Small intestine (tissue), 16 donors: ENCODE measurements at places on chromosomes 6 and 20.

GRCh38 chr6:119643876-119644275 lies 294.3 kb upstream of the MAN1A1 start:
- no peaks in the 10 kb centered on the region for H3K27me3 ChIP-seq
- no peak for DNase-seq
- H3K4me3 ChIP-seq: no peak overlapping the region
- no peaks in the 10 kb centered on the region for H3K4me1 ChIP-seq
- H3K36me3 ChIP-seq: no peaks in the 10 kb centered on the region
- H3K27ac ChIP-seq: no peak overlapping the region

GRCh38 chr6:145885431-145885830 lies 70.8 kb upstream of the FBXO30 start:
- peaks cover 9% of the 10 kb centered on the region for H3K36me3 ChIP-seq
- peak overlapping the region; percentile 11 for H3K27ac ChIP-seq
- no peaks in the 10 kb centered on the region for H3K27me3 ChIP-seq
- DNase-seq: peak; percentile 13
- H3K4me3 ChIP-seq: no peak overlapping the region

DNA sequence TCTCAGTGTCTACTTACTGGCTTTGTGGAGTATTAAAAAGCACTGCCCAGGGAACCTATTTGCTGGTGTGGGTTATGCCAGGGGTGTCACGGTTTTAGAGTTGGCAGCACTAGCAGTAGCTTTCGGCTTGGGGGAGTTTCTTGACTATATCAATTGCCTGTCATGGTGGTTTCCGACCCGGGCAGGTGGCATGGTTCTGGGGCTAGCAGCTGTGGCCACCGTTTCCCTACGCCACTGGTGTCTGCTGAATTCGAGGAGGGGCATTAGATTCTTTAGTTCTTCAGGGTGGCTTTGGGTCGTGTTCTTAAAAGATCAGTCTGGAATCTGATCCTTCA lies 55.6 kb upstream of the FOXC1 start:
- H3K27me3 ChIP-seq: no peaks in the 10 kb centered on the region
- H3K4me1 ChIP-seq: no peaks in the 10 kb centered on the region
- no peaks in the 10 kb centered on the region for H3K36me3 ChIP-seq
- no peak for DNase-seq
- H3K27ac ChIP-seq: no peak overlapping the region
- H3K4me3 ChIP-seq: no peak overlapping the region

DNA sequence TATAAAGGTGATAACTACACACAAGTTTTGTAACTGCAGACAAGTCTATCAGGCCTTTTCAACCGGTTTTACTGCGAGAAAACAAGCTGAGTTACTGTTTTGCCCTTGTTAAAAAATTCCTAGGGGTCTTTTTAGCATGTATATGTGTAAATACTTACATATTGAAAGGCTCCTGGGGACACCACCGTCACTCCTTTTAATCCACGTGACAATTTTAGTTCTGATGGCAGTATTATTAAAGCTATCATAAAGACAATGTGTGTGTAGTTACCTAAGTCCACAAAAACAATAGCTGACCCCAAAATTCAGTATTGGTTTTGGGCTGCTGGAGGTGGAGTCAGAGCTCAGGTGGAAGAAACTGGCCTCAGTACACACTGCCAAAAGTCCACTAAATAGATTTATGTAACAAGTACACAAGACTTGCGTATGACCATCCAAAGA lies 41.3 kb upstream of the HFE start:
- peak overlapping the region; percentile 82 for H3K27ac ChIP-seq
- no peaks in the 10 kb centered on the region for H3K36me3 ChIP-seq
- no peak overlapping the region for H3K4me3 ChIP-seq
- no peak for DNase-seq

- peaks cover 5% of the 10 kb centered on the region for H3K36me3 ChIP-seq
- no peaks in the 10 kb centered on the region for H3K27me3 ChIP-seq
- H3K27ac ChIP-seq: no peak overlapping the region
- no peak for DNase-seq
Measured at GRCh38 chr20:17665756-17666155, 16.3 kb downstream of the RRBP1 start.

GRCh38 chr6:123215211-123215610 lies 219.2 kb downstream of the CLVS2 start:
- no peaks in the 10 kb centered on the region for H3K27me3 ChIP-seq
- no peaks in the 10 kb centered on the region for H3K4me1 ChIP-seq
- no peak overlapping the region for H3K4me3 ChIP-seq
- DNase-seq: peak; percentile 4

GRCh38 chr20:49247792-49248191 lies 28.6 kb downstream of the DDX27 start:
- no peaks in the 10 kb centered on the region for H3K27me3 ChIP-seq
- H3K27ac ChIP-seq: no peak overlapping the region
- peaks cover 76% of the 10 kb centered on the region for H3K36me3 ChIP-seq
- no peaks in the 10 kb centered on the region for H3K4me1 ChIP-seq
- H3K4me3 ChIP-seq: no peak overlapping the region
- DNase-seq: no peak

- peak; percentile 67 for DNase-seq
- no peaks in the 10 kb centered on the region for H3K27me3 ChIP-seq
- H3K4me3 ChIP-seq: no peak overlapping the region
- H3K27ac ChIP-seq: no peak overlapping the region
Measured at GRCh38 chr6:138001750-138002349, 105.4 kb downstream of the PERP start.

- H3K27me3 ChIP-seq: peaks cover 4% of the 10 kb centered on the region
- H3K27ac ChIP-seq: no peak overlapping the region
Measured at GRCh38 chr20:51064137-51064536, 41.2 kb upstream of the KCNG1 start.

- no peak overlapping the region for H3K27ac ChIP-seq
- no peak overlapping the region for H3K4me3 ChIP-seq
- no peaks in the 10 kb centered on the region for H3K36me3 ChIP-seq
- H3K27me3 ChIP-seq: peaks cover 12% of the 10 kb centered on the region
Measured at GRCh38 chr20:20360464-20360863, 7.4 kb upstream of the INSM1 start.

DNA sequence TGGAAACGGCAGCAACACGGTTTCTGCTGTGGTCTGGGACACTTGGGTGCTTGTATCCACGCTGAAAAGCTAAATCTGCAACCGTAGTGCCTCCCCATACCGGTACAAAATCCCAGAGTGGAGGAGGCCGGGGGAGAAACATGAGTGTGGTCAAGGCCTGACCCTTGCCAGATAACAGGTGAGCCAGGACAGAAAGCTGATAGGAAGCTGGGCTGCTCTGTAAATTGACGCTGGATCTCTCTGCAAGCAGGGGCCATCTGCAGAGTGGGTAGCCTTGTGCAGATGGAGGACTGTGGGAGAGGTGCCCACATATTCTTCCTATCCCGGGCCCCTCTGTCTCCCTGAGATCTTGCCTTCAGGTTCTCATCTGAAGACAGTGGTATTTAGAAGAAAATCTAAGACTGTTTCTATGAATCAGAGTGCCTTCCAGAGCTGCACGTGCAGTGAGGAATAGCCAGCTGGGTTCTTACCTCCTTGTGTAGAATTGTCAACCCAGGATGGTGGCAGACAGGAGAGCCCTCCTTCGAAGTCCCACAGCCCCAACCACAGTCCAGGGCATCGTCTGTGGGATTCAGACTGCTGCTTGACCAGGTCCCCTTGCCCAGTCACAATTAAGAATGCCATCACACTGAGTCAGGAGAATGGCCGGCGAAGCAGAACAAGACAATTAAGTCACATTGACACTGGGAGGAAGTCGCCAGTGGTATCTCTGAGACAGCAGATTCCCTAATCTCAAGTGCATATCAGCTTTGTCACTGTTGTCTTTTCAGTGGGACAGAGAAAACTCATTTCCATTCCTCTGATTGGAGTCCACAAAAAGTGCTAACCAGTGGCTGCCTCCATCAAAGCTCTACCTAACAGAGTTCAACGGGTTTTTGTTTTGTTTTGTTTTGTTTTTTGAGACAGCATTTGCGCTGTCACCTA lies 100.0 kb upstream of the RIPOR2 start:
- no peaks in the 10 kb centered on the region for H3K4me1 ChIP-seq
- H3K4me3 ChIP-seq: peak overlapping the region; percentile 20
- H3K36me3 ChIP-seq: no peaks in the 10 kb centered on the region
- no peak for DNase-seq

DNA sequence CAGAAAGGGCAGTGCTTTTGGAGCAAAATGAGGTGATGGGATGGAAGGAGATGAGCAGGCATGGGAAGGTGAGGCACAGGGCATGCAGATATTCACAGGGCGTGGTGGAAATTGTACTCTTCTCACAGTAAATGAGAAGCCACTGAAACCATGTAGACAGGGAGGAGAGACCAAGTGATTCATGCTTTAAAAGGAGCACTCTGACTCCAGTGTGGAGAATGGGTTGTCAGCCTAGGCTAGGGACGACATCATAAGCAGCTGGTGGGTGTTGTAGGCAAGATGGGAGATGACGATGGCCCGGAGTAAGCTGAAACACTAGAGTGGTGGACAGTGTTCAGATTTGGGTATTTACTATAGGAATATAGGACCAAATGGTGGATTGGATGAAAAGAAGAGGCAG lies 18.4 kb downstream of the PDE7B start:
- no peak overlapping the region for H3K4me3 ChIP-seq
- H3K27ac ChIP-seq: no peak overlapping the region
- no peaks in the 10 kb centered on the region for H3K27me3 ChIP-seq
- H3K36me3 ChIP-seq: no peaks in the 10 kb centered on the region

GRCh38 chr20:33666293-33667244 lies at the start of gene ACTL10:
TSS of gene ACTL10 (plus strand) at chr20:33666943. CDS start at chr20:33667498, 555 bp downstream.
- H3K27me3 ChIP-seq: no peaks in the 10 kb centered on the region
- H3K4me3 ChIP-seq: peak within 1 kb of the TSS; percentile 58
- peaks cover 36% of the 10 kb centered on the region for H3K36me3 ChIP-seq
- peak within 1 kb of the TSS; percentile 68 for H3K27ac ChIP-seq

DNA sequence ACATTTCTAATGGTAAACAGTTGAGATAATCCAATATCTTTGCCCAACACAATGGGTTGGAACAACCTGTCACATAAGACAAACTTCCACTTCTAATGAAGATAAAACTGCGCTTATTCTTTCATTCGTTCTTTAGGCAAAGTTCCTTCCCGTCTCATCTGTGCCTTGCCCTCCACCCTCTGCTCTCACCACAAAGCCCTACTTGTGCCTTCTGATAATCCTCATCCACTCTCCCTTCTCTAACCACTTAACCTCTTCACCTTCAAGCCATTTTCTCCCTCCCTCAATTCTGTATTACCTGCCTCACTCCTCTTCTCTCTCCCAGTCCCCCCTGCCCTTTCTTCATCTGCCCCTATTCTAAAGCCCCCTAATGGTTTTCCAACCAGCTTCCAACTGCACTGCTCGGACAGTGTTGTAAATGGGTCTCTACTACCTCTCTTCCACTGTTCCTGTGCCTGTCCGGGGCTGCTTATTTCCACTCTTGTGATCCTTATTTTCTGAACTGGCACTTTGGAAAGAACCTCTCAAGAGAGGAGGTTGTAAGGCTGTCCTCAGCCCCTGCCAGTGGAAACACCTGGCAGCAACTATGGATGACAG lies 62.9 kb upstream of the MYB start:
- H3K36me3 ChIP-seq: no peaks in the 10 kb centered on the region
- no peak overlapping the region for H3K27ac ChIP-seq
- no peak for DNase-seq
- H3K27me3 ChIP-seq: no peaks in the 10 kb centered on the region
- no peaks in the 10 kb centered on the region for H3K4me1 ChIP-seq
- H3K4me3 ChIP-seq: no peak overlapping the region

GRCh38 chr6:146028252-146028795 lies 538 bp upstream of the GRM1 start:
- DNase-seq: peak; percentile 70
- no peaks in the 10 kb centered on the region for H3K4me1 ChIP-seq
- H3K36me3 ChIP-seq: no peaks in the 10 kb centered on the region
- H3K27ac ChIP-seq: no peak overlapping the region
- H3K4me3 ChIP-seq: no peak overlapping the region

DNA sequence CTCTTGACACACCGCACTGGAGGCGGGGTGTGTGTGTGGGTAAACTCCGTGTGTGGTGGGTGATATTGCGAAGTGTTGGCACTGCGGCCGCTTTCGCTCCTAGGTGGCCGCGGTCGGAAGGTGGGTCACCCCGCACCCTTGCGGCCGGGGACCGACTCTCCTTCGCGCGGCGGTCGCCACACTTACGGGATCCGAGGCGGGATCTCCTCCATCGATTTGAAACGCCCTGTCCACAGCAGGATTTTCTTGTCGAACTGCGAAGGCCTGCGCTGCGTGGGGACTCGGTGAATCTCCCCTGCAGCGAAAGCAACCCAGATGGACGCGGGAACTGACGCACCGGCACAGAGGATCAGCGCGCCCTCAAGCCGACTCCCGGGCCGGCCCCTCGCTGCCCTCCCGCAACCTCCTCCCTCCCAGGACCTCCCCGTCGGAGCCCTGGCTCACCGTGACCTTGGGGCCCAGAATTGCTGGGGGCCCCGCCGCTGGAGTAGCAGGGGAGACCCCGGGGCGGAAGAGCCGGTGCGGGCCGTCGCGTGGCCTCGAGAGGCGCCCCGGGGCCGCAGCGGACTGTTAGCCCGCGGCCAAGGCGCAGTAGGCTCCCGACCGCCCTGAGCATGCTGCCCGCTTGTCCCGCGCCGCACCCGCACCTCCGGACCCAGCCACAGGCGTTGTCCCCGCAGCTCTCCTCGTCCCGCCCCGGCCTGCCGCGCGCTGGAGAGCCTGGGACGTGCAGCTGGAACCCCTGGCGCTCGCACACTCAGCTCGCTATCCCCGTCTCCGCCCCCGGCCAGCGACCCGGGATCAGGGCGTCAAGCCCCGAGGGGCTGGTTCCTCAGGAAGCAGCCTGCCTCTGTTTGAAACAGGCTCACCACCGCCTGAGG lies at the start of gene FAM162B:
TSS of gene FAM162B (minus strand) at position 759 of the 881 bp plus-strand sequence. CDS start at position 616, 143 bp downstream.
- H3K4me3 ChIP-seq: peak within 1 kb of the TSS; percentile 40
- peaks cover 19% of the 10 kb centered on the region for H3K27me3 ChIP-seq
- H3K4me1 ChIP-seq: no peaks in the 10 kb centered on the region
- DNase-seq: peak; percentile 35

DNA sequence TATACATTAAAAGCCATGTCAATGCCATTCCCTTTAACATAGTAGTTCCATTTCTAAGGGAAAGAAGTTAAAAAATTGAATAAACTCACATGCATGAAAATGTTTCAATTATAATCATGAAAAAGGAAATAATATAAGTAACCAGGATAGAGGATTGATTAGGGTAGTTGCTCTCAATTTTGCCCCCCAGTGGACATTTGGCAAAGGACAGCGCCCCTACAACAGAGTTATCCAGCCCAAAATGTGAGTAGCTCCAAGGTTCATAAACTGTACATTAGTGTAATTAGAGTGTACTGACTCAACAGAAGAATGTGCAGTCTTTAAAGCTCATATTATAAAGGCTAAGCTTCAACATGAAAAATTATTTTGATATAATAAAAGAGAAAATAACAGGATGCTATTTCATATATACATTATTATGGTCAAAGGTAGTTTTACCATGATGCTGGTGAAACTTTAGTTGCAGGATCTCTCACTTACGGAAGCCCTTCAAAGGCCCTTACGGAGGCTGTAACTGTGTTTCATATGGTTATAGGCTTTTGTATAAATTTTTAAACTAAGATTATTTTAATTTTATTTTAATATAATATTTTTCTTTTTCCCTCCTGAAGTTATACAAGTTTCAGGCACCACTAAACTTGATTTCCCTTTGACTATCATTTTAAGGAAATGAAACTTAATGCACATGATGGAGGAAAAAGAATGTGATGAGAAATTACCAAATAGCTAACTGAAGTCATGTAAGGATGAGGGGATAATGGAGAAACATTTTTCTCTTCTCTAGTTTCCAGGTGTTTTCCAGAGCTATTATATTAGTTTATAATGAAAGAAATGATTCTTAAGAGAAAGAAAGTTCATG lies 403.6 kb downstream of the PLCB1 start:
- H3K27me3 ChIP-seq: no peaks in the 10 kb centered on the region
- no peaks in the 10 kb centered on the region for H3K4me1 ChIP-seq
- DNase-seq: no peak
- H3K27ac ChIP-seq: no peak overlapping the region
- no peak overlapping the region for H3K4me3 ChIP-seq
